Bronchial epithelial cell (primary cell): ENCODE measurements at places on chromosomes 2 and 18. TPM values are rescaled to one million over a fixed set of nuclear protein-coding genes. Genes with fewer than 3 reads are reported as not detected.

The GPR45 gene
- not detected in 2 replicates for total RNA-seq

The ASTL gene
- total RNA-seq: 0.13 TPM in 1 of 2 replicates, not detected in the other

- no peak for DNase-seq
These were observed 93.5 kb downstream of the ARL6IP6 start for GRCh38 chr2:152811916-152812315.

- DNase-seq: no peak
These were observed 83.7 kb downstream of the XIRP2 start for GRCh38 chr2:166972002-166972401.

GRCh38 chr18:55592572-55592971 lies 4.6 kb upstream of the TCF4 start:
- DNase-seq: peak; percentile 21

DNA sequence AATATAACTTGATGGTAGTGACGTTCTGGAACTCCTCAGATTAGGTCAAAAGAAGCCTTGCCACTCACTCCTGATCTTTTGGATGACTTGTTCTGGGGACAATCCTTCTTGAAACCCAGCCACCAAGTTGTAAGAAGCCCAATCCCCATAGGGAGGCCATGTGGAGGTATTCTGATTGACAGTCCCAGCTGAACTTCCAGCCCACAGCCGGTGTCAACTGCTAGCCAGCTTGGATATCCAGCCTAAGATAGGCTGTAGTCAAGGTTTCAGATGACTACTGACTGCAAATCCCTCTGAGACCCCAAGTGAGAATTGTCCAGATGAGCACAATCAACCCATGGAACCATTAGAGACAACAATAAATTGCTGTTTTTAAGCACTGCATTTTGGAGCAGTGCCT lies 31.4 kb downstream of the EIF2AK2 start:
- no peak for DNase-seq

DNA sequence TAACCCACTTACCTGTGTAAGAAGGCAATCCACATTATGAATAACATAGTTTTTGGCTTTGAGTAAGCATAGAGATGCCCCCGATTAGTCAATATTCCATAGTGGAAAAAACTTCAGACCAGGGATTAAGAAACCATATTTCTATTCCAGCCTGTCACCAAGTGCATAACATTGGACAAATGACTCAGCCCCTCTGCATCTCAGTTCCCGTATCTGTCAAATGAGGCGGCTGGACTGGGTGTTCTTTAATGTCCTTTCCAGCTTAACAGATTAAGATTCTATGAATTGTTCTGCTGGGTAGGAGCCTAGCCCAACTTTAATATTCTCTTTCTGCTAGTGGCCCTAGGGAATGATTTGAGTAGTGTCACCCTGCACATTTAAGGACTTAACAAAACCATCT lies 11.8 kb upstream of the FTCDNL1 start:
- no peak for DNase-seq

GRCh38 chr2:26855466-26855865 lies 7.5 kb downstream of the DPYSL5 start:
- DNase-seq: no peak
